ENCODE measurements at places on chromosomes 1 and 21.

- DNase-seq: no peak
- peaks cover 14% of the 10 kb centered on the region for H3K4me1 ChIP-seq
- H3K27ac ChIP-seq: peak overlapping the region; percentile 59
- H3K36me3 ChIP-seq: no peaks in the 10 kb centered on the region
Measured at GRCh38 chr1:9538669-9539164, 548 bp upstream of the SLC25A33 start.

DNA sequence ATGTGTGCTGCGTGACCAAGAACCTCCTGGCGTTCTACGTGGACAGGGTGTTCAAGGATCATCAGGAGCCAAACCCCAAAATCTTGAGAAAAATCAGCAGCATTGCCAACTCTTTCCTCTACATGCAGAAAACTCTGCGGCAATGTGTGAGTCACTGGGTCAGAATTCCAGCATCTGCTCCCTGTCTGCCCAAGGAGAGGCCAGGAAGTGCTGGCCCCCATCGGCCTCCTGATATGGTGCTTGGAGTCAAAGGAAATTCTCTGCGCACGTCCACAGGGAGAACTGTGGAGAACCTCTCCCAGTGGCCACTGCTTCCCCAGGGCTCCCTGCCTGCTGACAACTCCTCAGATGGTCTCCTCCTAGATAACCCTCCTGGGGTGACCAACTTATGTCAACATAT lies 25.6 kb upstream of the IL20 start:
- no peaks in the 10 kb centered on the region for H3K4me1 ChIP-seq
- DNase-seq: no peak
- H3K36me3 ChIP-seq: no peaks in the 10 kb centered on the region
- H3K27ac ChIP-seq: no peak overlapping the region
- H3K27me3 ChIP-seq: peaks cover 53% of the 10 kb centered on the region
- H3K4me3 ChIP-seq: no peak overlapping the region

DNA sequence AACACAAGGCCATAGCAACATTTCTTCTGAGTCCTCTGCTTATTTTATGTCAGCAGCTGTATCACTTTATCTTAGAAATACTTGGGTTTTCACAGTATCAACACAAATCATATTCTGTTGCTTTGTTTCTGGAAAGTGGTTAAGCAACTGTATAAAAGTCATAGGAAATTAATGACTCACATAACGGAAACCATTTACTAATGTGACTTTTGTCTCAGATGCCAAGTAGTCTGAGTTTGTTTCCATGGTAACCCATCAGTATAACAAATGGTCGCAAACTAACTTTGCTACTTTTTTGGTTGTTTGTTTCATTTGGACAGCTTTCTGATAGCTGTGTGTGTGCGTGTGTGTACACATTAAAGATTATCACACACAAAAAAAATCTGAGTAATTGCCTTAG lies 31.1 kb downstream of the EEIG2 start:
- no peaks in the 10 kb centered on the region for H3K36me3 ChIP-seq
- peak overlapping the region; percentile 17 for H3K4me3 ChIP-seq
- H3K27ac ChIP-seq: peak overlapping the region; percentile 79
- DNase-seq: peak; percentile 96

DNA sequence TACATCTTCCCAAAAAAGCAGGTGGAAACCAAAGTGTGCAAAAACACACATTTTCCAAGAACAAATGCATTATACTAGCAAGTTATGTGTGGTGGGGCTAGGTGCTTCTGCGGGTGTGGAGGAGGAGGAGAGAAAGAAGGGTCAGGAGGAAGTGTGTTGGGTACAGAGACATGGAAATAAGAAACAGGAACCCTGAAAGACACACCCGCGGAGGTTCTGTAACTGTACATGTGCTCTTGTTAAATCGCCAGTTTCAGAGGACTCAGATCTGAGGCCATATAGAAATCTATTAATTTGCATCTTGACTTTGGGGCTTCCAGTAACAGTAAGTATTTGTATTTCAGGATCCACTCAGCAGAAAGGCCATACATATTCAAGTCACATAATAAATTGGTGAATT lies 30.9 kb downstream of the ERG start:
- no peak overlapping the region for H3K27ac ChIP-seq
- no peak overlapping the region for H3K4me3 ChIP-seq
- H3K36me3 ChIP-seq: no peaks in the 10 kb centered on the region
- peaks cover 18% of the 10 kb centered on the region for H3K27me3 ChIP-seq
- no peak for DNase-seq
- H3K4me1 ChIP-seq: no peaks in the 10 kb centered on the region

GRCh38 chr1:5720484-5720883 lies 271.7 kb downstream of the NPHP4 start:
- H3K27ac ChIP-seq: no peak overlapping the region
- no peaks in the 10 kb centered on the region for H3K4me1 ChIP-seq
- H3K27me3 ChIP-seq: no peaks in the 10 kb centered on the region
- DNase-seq: no peak

- peaks cover 4% of the 10 kb centered on the region for H3K4me1 ChIP-seq
- no peaks in the 10 kb centered on the region for H3K36me3 ChIP-seq
- no peak for DNase-seq
- no peak overlapping the region for H3K27ac ChIP-seq
- H3K4me3 ChIP-seq: no peak overlapping the region
Measured at GRCh38 chr1:10649517-10650201, 146.8 kb downstream of the CASZ1 start.

DNA sequence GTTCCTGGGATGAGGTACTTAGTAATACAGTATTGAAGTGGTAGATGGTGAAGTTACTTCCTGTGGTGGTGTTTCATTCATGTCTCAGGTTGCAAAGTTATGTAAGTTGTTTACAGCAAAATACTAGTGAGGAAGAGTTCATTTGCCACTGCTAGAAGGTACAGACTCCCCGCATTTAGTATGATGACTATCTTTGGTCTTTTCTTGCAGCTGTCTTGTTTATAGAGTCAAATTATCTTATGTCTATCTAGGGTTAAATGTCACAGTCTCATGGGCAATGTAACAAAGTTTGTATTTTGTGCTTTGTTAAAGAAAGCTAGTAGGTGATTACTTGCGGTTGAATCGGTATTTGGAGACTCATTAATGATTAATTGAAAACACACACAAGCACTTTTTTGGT lies 50.2 kb downstream of the LRRC8D start:
- H3K4me3 ChIP-seq: no peak overlapping the region
- peaks cover 9% of the 10 kb centered on the region for H3K36me3 ChIP-seq
- H3K4me1 ChIP-seq: peaks cover 70% of the 10 kb centered on the region
- H3K27ac ChIP-seq: no peak overlapping the region
- no peak for DNase-seq

DNA sequence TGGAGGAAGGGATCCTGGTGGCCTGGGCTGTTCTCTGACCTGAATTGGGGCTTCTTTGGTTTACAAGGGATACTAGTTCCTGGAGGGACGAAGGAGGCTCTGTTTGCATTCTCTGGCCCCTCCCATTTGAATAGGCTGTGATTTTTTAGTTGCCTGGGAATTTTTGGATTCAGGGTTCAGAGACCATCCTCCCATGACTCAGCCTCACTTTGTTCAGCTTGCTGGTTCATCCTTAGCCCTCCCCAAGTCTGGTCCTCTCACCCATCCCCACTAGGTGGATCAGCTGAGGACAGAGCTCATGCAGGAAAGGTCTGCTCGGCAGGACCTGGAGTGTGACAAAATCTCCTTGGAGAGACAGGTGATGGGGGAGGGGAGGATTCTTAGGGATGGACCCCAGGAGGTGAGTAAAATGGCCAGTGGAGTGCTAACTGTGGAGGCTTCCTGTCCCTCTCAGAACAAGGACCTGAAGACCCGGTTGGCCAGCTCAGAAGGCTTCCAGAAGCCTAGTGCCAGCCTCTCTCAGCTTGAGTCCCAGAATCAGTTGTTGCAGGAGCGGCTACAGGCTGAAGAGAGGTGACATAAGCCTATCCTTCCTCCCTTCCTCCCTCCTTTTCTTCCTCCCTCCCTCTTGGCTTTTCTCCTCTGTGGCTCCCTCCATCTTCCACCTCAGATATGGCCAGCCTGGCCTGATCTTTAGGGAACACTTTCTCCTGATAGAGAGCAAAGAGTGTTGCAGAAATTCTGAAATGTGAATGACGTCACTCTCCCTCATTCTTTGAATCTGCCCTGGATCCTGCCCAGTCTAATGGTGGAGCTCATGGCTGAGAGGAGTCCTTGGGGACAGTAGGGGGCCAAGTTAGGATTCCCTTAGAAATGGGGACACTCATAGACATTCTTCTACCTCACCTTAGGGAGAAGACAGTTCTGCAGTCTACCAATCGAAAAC lies 4.5 kb upstream of the TUFT1 start:
- DNase-seq: no peak
- H3K36me3 ChIP-seq: no peaks in the 10 kb centered on the region
- H3K27ac ChIP-seq: no peak overlapping the region
- no peaks in the 10 kb centered on the region for H3K27me3 ChIP-seq
- H3K4me1 ChIP-seq: peaks cover 11% of the 10 kb centered on the region

- no peaks in the 10 kb centered on the region for H3K27me3 ChIP-seq
- peaks cover 24% of the 10 kb centered on the region for H3K4me1 ChIP-seq
- peak overlapping the region; percentile 86 for H3K4me3 ChIP-seq
- DNase-seq: peak; percentile 60
- peaks cover 14% of the 10 kb centered on the region for H3K36me3 ChIP-seq
Measured at GRCh38 chr1:87329051-87329525, 408 bp downstream of the LMO4 start.

DNA sequence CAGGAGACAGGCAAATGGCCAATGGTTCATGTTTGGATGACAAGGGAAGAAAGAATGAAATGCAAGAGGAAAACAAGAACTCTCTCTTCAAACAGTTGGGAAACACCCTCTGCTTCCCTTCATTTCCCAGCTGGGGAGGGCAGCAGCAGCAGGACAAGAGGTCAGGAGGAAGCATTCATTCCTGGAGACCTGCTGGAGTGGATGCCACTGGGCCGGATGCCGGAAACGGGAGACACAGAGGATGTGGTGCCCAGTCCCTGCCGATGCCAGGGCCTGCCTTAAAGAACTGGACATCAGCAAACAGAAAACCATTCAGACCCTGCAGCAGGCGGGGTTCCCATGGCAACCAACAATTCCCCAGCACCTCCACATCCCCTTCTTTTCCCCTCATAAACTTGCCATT lies 102.3 kb upstream of the ZNF648 start:
- no peak overlapping the region for H3K27ac ChIP-seq
- H3K4me1 ChIP-seq: no peaks in the 10 kb centered on the region
- H3K27me3 ChIP-seq: peaks cover 7% of the 10 kb centered on the region
- DNase-seq: no peak

DNA sequence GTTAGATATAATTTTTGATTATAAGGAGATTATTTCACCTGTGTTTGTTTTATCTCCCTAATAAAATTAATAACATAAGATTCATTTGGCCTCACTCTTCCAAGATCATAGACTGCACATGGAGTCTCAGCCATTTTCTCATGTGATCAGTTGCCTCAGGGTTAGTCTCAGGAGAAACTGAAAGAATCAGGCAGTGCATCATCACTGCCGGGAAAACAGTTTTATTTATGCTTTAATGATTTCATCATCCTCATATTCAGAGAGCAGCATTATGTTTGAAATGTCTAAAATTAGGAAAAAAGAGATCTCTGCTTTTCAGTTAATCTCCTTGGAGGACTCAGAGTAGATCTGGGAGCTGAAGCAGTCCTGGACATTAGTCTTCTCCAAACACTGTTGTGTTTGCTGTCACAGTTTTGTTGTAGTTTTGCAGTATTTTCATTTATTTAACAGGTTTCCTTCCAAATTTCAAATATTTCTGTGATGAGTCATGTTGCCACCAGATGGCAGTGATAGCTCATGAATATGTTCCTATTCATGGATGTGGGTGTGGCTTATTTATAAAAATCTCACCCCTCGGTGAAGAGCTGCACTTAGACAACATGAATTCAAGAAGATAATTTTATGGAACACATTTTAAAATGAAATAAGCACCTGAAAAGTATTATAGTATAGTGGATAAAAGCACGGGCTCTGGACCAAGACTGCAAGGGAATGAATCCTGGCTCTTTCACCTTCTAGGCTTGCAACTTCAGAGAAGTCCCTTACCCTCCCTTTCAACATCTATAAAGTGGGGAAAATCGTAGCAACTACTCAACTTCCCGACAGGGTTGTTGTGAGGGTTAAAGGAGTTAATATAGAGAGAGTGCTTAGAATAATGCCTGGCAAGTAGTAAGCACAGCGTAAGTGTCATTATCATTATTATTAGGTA lies 31.2 kb downstream of the CHD1L start:
- DNase-seq: peak; percentile 80
- H3K4me3 ChIP-seq: no peak overlapping the region

DNA sequence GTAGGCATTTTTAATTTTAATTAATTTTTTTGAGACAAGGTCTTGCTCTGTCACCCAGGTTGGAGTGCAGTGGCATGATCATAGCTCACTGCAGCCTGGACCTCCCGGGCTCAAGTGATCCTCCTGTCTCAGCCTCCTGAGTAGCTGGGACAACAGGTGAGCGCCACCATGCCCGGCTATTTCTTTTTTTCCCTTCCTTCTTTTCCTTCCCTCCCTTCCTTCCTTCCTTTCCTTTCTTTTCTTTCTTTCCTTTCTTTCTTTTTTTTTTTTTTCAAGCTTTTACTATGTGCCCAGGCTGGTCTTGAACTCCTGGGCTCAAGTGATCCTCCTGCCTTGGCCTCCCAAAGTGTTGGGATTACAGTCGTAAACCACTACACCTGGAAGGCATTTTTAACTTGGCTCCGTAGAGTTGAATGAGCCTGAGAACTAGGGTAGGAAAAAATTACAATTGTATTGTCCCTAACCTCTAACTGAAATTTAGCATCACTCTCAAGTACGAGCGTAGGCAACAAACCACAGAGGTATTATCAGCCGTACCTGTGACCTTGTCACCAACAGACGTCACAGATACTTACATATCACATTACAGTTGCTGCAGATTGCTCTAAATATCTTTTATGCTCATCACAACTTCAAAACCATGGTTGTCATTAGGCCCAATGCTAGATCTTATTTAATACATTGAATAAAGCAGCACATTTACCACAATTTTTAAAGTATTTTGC lies 8.0 kb downstream of the RUNX3 start:
- no peak overlapping the region for H3K27ac ChIP-seq
- H3K36me3 ChIP-seq: peaks cover 2% of the 10 kb centered on the region
- H3K4me1 ChIP-seq: peaks cover 11% of the 10 kb centered on the region

GRCh38 chr1:91651661-91652071 lies 151.0 kb downstream of the CDC7 start:
- no peaks in the 10 kb centered on the region for H3K36me3 ChIP-seq
- H3K4me1 ChIP-seq: no peaks in the 10 kb centered on the region
- no peaks in the 10 kb centered on the region for H3K27me3 ChIP-seq
- no peak for DNase-seq
- no peak overlapping the region for H3K27ac ChIP-seq

- no peak overlapping the region for H3K4me3 ChIP-seq
- DNase-seq: peak; percentile 94
- peaks cover 84% of the 10 kb centered on the region for H3K4me1 ChIP-seq
- H3K36me3 ChIP-seq: no peaks in the 10 kb centered on the region
Measured at GRCh38 chr1:59769736-59770095, 45.0 kb upstream of the HOOK1 start.
